ENCODE measurements at places on chromosomes 12 and 14.

DNA sequence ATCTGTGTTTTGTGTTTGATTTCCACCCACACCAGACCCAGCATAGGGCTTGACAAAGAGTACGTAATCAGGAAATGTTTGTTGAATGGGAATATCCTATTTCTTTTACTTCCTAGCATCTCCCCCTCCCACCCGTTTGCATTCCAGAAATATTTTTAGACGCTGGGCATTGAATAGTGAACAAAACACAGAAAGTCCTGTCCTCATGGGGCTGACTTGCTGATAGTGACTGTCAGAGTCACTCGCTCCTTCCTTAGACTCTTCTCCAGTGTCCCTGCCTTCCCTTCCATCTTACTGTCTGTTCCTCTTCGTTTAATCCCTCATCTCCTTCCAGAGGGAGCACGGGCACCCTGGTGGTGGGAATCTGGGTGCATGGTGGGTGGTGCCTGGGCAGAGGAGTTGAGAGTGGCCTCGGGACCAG lies 53.6 kb downstream of the SLC25A47 start:
- DNase-seq: no peak

GRCh38 chr12:1464925-1465324 lies 129.5 kb downstream of the FBXL14 start:
- DNase-seq: no peak

DNA sequence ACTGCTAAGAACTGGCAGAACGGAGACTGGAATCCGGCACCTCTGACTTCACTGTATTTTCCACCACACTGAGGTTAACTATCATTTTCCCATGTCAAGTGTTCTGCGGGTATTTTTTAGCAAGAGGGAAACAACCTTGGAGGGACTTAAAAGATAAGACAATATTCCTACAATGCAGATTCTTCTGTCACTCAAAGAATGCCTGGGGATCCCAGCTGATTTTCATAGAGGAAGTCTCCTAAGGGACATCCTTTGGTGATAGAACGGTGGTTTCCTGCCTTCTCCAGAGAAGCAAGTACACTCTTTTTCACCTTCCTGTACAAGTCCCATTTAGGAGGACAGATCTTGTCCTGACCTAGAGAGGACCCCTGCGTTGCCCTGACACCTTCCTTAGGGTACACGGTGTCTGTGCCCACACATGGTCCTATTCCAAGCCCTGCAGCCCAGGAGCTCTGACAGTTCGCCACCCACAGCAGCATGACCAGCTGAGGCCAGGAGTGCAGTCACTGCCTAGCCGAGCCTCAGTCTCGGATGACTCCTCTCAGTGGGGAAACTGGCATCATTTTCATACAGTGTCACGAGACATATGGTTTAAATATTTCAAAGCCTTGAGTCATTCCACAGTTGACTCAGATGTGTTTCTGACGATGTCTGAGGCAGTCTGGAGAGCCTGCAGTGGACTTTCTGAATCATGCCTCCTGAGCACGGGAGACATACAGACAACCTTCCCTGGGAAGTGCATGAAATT lies 181.3 kb upstream of the FKBP4 start:
- peak; percentile 88 for DNase-seq

GRCh38 chr12:21912318-21912717 lies 28.9 kb downstream of the ABCC9 start:
- DNase-seq: no peak

DNA sequence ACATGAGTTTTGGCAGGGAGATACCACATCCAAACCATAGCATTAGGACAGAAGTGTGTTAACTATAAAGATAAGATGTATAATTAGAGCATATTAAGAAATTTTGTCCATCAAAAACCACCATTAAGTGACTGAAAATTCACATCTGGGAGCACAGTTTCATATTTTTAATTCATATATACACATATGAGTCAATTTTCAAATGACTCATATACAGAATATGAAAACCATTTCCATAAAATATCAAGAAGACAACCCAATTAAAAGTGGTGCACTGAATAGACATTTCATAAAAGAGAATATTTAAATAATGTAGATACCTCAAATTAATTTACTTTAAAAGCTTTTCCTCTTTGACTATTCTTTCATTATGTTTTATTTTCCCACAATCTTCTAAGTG lies 25.3 kb downstream of the MUCL1 start:
- no peak for DNase-seq

DNA sequence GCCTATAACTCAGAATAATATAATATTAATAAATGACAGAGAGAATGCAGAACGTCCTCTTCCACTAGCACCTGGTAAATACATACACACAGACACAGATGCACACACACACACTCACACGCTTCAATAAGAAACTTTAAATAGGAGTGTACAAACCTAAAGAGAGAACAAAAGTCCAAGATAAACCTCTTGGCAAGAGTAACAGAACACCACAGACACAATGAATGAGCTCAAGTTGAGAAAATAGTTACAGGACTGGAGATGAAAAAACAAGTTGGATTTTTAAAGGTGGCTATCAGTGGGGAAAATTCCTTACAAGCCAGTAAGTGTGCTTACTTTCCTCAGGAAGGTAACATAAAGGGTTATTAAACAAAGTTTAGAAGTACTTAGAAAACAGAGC lies 35.2 kb downstream of the CRY1 start:
- no peak for DNase-seq

GRCh38 chr12:91056488-91056887 lies 1.3 kb downstream of the KERA start:
- peak; percentile 14 for DNase-seq

Measured in HFF-Myc (cell line).